Hepatocyte (in vitro differentiated cells): ENCODE measurements at places on chromosomes 7 and 10.
A peak's percentile ranks its signal among the peaks of the same experiment; 100 is the strongest.

DNA sequence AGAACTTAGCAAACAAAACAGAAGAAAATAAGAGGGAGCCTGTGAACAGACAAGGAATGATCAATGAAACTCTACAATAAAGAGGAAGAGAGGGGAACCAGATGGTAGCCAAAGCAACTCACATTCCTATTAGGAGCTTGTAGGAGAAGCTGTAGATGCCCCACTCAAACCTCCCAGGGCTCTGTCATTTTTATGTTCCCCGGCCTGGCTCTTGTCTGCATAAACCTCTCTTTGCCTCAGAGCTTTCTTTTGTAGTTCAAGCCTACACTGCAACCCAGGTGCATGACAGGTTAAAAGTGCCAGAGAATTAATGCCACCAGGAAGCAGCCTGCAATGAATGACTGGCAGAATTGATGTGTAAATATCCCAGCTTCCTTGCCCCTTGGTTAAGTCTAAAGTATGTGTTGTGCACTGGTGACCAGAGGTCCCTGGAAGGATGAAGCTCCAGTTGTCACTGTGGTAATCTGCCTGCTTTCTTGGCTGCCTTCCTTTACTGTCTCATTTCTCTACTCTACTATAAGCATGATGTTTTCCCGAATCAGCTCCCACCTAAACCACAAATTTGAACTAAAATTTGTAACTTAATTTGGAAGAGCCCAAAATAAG, 40.4 kb downstream of the HDAC9 start:
- H3K4me3 ChIP-seq: no peak overlapping the region
- no peaks in the 10 kb centered on the region for H3K27me3 ChIP-seq
- H3K27ac ChIP-seq: no peak overlapping the region
- no peaks in the 10 kb centered on the region for H3K4me1 ChIP-seq
- no peak for DNase-seq

DNA sequence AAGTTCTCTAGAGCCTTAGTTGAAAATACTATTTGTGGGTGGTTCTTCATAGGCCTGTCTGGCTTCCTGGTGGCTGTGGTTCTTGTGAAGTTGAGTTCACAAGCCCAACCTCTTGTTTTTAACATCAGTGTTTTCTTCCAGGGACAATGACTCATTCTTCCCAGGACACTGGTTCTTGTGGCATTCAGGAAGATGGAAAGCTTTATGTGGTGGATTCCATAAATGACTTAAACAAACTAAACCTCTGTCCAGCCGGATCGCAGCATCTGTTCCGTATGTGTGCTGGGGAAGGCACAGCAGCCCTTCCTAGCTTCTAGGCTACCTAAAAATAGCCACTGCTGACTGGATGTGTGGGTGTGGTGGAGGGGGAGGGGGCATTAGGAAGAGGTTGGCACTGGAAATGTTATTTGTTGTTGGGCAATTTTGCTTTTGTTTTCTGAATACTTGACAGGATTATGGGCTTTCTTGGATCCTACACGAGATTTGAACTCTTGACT, 3.9 kb downstream of the LSMEM1 start:
- no peak overlapping the region for H3K4me3 ChIP-seq
- H3K36me3 ChIP-seq: no peaks in the 10 kb centered on the region
- H3K27ac ChIP-seq: peak overlapping the region; percentile 49
- H3K4me1 ChIP-seq: peaks cover 8% of the 10 kb centered on the region

GRCh38 chr10:120011359-120012130, 119.0 kb downstream of the SEC23IP start:
- no peak overlapping the region for H3K27ac ChIP-seq
- no peak overlapping the region for H3K4me3 ChIP-seq
- no peak for DNase-seq
- H3K36me3 ChIP-seq: no peaks in the 10 kb centered on the region

DNA sequence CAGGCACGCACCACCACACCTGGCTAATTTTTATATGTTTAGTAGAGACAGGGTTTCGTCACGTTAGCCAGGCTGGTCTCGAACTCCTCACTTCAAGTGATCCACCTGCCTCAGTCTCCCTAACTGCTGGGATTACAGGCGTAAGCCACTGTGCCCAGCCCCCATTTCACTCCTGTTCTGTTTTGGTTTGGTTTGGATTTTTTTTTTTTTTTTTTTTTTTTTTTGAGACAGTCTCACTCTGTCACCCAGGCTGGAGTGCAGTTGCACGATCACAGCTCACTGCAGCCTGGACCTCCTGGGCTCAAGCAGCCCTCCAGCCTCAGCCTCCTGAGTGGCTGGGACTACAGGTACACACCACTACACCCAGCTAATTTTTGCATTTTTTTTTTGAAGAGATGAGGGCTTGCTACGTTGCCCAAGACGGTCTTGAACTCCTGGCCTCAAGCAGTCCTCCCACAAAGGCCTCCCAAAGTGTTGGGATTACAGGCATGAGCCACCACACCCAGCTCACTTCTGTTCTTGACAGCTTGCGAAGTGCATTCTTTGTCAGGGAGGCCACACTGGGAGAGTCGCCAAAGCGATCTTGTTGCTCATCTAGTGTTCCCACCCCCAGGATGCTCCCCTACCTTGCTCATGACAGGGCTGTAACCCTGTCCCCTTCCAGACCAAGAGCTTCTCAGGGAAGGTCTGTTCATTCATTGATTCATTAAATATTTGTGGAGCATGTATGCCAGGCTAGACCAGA, 229.1 kb downstream of the CUX1 start:
- H3K27ac ChIP-seq: no peak overlapping the region
- H3K27me3 ChIP-seq: no peaks in the 10 kb centered on the region
- DNase-seq: no peak
- H3K4me1 ChIP-seq: peaks cover 9% of the 10 kb centered on the region
- H3K4me3 ChIP-seq: no peak overlapping the region

DNA sequence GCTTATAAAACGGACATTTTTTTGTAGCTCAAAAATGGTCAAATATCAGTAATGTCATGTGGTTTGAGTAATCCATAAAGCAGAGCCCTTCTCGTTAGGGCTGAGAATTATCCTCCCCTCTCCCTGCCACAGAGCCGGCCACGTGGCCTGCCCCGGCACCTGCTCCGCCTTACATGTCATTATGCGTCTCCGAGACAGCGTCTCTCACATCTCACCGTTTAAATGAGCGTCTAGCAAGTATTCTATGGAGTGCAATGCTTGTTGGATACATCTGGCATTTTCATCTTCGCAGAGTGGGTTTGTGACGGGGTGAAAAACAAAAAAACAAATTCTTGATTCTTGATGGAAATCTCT, 86.1 kb downstream of the CUX1 start:
- H3K36me3 ChIP-seq: no peaks in the 10 kb centered on the region
- H3K4me3 ChIP-seq: no peak overlapping the region
- H3K27me3 ChIP-seq: no peaks in the 10 kb centered on the region
- H3K27ac ChIP-seq: no peak overlapping the region
- DNase-seq: no peak
- H3K4me1 ChIP-seq: peaks cover 16% of the 10 kb centered on the region

GRCh38 chr7:116231949-116232348, 21.6 kb downstream of the TES start:
- peak; percentile 52 for DNase-seq
- H3K36me3 ChIP-seq: no peaks in the 10 kb centered on the region
- H3K27me3 ChIP-seq: no peaks in the 10 kb centered on the region
- H3K27ac ChIP-seq: no peak overlapping the region
- H3K4me3 ChIP-seq: no peak overlapping the region
- peaks cover 20% of the 10 kb centered on the region for H3K4me1 ChIP-seq

DNA sequence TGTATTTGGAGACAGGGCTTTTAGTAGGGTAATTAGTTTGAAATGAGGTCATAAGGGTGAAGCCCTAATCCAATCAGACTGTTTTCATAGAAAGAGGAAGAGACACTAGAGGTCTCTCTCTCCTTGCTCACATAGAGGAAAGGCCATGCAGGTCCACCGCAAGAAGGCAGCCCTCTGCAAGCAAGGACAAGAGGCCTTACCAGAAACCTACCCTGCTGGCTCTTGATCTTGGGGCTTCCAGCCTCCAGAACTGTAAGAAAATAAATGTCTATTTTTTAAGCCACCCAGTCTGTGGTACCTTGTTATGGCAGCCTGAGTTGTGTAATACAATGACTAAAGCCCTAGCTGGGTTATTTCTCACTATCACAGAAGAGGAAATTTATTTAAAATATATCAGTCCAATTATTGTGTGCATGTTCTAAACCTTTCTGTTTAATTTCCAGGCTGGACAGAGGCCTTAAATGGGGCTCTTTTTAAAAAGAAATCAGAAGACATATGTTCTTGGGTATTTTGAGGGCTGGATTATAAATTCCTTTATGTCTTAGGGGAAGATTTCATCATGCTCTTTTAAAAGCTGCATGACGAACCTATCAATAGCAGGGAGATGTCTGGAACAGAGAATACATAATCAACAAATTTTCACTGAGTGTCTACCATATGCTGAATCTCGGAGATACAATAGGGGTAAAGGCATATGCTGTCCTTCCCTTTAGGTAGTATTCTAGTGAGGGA, 12.9 kb upstream of the TMEM26 start:
- no peaks in the 10 kb centered on the region for H3K4me1 ChIP-seq
- no peak for DNase-seq
- no peaks in the 10 kb centered on the region for H3K27me3 ChIP-seq
- no peak overlapping the region for H3K27ac ChIP-seq
- no peak overlapping the region for H3K4me3 ChIP-seq
- H3K36me3 ChIP-seq: no peaks in the 10 kb centered on the region
